ENCODE measurements at places on chromosomes 7 and 10.

DNA sequence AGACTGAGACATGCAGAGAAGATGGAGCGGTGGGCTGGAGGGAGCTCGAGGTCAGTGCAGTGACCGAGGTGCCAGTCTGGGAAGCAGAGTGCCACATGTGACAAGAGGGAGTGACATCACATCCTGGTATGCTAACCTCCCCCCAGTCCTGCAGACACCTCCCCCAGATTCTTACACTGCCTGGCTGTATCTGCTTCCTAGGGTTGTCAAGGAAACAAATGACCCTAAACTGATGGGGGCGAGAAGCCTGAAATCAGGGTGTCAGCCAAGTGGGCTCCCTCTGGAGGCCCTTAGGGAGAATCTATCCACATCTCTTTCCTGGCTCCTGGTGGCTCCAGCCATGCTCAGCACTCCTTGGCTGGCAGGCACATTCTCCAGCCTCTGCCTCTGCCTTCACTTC lies 316.1 kb upstream of the ZMIZ1 start:
- DNase-seq: no peak

GRCh38 chr10:114046087-114046458 lies 2.4 kb downstream of the ADRB1 start:
- DNase-seq: no peak

DNA sequence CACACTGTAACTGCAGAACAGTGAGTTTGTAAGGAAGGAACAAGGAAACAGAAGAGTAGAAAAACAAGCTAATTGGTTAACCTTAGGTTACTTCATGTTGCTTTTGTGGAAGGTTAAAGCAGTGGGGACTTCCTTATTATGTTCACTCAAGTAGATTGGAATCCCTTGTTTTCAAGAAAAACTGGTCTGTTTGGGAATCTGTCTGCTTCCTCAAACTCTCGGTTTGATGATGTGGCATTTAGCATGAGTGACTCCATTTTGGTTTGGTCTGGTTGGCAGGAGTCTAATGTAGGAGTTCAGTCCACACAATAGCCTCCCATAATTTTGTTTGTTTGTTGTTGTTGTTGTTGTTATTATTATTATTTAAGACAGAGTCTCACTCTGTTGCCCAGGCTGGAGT lies 3.8 kb upstream of the TRIM56 start:
- DNase-seq: no peak

DNA sequence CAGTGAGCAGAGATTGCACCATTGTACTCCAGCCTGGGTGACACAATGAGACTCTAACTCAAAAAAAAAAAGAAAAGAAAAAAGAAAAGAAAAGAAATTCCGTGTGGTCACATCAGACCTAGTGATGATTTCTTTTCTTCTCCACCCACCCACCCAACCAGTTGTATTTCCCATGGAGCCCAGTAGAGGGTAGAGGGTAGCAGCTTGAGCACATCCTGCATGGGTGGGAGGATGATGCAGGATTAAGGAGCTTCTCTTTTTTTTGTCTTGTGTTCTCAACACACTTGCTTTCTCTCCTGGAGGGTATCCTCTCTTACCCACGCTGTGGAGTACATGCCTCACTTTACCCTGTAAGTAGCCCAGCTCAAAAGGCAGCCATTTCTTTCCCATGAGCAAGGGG lies 118.6 kb upstream of the CARD11 start:
- DNase-seq: no peak

- DNase-seq: no peak
Measured at GRCh38 chr10:126133082-126133620, 236.8 kb downstream of the FANK1 start.

DNA sequence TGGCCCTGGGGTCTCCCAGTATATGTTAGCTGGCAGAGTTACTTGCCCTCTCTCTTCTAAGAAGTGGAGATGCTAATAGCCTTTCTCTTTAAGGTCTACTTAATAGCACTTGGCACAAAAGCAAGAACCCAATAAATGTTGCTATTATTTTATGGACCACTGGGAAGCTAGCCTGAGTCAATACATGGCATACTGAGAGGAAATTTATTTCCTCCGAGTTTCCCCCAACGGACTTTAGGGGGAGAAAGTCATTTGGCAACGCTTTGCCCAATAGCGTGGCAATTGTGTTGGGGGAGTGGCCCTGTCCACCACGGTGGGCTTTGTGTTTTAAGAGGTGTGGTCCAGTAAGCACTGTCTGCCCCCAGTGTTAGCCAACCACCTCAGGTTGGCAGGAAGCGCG lies 87.4 kb upstream of the SMNDC1 start:
- no peak for DNase-seq

- no peak for DNase-seq
Measured at GRCh38 chr7:147012666-147013065, 896.1 kb downstream of the CNTNAP2 start.

DNA sequence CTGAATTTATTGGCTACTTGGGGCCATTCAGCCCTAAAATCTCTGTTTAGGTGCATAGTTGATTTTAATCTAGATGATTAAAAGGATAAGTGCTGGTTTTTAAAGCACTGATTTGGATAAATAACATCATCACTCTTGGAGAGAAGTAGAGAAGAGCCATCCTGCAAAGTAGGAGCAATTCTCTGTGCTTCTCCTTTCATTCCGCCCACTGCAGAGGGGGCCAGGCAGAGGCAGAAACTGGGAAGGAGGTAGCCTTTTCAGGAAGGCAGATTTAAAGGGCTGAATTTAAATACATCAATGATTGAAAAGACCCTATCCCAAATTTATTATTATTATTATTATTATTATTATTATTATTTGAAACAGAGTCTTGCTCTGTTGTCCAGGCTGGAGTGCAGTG lies 14.1 kb downstream of the MAP3K8 start:
- no peak for DNase-seq

- DNase-seq: no peak
Measured at GRCh38 chr7:73611017-73611555, 13.2 kb downstream of the MLXIPL start.

GRCh38 chr7:8232999-8233847 lies 28.7 kb downstream of the ICA1 start:
- DNase-seq: no peak

DNA sequence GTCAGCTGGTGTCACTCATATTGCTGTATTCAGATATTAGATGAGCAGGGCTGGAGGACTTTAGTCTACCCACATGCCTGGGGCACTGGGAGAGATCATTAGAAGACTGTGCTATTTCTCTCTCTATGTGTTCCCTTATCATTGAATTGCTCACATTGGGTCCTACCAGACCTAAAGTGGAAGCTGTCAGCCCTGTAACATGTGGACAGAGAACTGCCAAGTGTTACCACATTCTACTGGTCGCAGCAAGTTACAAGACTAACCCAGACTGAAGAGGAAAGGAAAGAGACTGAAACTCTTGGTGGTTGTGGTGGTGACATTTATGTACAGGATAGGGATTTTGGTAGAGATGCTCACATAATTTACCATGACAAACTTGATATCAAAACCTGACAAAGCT lies 627.1 kb upstream of the FZD8 start:
- no peak for DNase-seq

GRCh38 chr7:140506788-140507464 lies 27.6 kb upstream of the MKRN1 start:
- peak; percentile 13 for DNase-seq

DNA sequence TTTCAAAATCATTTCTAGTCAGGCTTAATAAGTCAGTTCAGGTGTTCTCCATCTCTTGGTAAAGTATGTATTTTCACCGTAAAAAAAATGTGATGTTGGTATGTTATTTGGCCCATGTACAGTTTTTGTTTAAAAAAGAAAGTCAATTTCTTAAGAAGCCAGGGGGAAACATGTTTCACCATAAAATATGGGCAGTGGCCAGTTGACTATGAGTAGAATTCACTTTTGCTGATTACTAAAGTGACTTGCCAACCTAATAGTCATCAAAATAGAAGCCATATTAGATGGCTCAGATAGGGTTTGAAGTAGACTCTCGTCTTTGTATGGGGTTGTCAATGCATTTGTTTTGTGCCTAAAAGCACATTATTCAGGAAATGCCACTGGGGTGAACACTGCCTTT lies 266.3 kb downstream of the BICC1 start:
- DNase-seq: no peak

DNA sequence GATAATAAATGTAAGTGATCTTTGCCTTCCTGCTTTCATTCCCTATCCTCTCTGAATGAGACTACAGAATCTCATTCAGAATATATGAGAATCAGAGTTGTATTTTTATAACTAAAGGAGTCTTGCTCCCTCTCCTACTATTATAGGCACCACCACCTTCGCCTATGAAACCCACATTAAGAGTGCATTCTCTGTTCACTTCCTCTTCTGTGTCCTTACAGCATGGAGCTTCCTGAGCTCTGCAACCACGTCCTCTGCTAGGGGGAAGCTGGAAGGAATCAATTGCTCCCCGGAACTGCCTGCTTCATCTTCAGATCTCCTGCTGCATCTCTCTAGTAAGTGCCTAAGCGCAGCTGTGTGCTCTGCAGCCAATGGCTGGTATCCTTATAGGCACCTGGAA lies 820.7 kb downstream of the GRID1 start:
- DNase-seq: no peak

- no peak for DNase-seq
Measured at GRCh38 chr7:2541291-2542010, 13.9 kb downstream of the BRAT1 start.

DNA sequence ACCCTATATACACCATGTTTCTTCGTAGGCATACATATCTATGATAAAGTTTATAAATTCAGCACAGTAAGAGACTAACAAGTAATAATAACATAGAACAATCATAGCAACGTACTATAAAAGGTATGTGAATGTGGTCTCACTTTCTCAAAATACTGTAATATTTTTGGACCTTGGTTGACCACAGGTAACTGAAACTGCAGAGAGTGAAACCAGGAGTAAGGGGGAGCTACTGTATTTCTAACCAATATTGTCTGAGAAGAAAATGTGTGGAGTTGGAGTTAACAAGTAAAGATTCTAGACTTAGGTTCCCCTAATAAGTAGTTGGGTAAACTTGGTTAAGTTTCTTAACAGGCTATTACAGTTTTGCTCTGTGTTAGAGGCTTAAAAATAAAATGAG lies 72.1 kb downstream of the GNAI1 start:
- no peak for DNase-seq

- no peak for DNase-seq
Measured at GRCh38 chr7:141691540-141691939, 10.4 kb downstream of the DENND11 start.

GRCh38 chr10:29120216-29120615 lies 168.7 kb upstream of the LYZL1 start:
- DNase-seq: peak; percentile 37

GRCh38 chr10:30558411-30558810 lies 71.1 kb downstream of the LYZL2 start:
- no peak for DNase-seq

GRCh38 chr10:104080762-104081161 lies 4.9 kb downstream of the COL17A1 start:
- no peak for DNase-seq

- DNase-seq: no peak
Measured at GRCh38 chr10:12191715-12192114, 4.0 kb downstream of the NUDT5 start.

DNA sequence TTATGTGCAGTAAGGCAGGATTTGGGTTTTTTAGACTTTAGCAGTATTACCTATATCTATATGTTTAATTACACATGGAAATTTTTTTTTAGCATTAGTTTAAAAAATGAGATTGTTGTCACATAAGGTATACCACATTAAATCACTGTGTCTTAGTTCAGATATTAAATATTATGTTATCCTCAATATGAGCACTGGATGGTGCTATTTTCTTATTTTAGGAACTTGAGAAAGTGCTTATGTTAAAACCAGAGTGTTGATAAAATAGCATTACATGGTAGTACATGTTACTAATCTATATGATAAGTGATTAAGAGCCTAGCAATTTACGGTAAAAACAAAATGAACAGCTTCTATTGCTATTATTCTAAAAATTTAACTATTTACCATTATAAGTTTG lies 28.8 kb downstream of the MIOS start:
- no peak for DNase-seq

GRCh38 chr7:142455392-142455791 lies 197.5 kb upstream of the PRSS58 start:
- no peak for DNase-seq

DNA sequence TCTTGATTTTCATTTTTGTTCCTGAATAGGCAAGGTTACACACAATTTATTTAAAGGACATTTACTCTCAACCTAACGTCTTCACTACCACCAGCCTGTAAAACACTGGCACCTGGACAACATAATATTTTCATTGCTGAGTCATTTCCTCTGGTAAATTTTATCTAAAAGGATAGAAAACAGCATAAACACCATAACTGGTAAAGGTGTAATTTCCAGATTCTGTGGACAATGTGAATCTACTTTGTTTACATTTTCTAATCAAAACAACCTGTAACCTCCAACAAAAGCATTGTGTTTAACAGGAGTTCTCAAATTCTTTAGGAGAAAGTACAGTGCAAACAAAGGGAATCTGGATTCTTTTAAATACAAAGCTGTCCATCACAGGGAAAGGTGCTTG lies 472.0 kb upstream of the AKR1E2 start:
- DNase-seq: peak; percentile 47

DNA sequence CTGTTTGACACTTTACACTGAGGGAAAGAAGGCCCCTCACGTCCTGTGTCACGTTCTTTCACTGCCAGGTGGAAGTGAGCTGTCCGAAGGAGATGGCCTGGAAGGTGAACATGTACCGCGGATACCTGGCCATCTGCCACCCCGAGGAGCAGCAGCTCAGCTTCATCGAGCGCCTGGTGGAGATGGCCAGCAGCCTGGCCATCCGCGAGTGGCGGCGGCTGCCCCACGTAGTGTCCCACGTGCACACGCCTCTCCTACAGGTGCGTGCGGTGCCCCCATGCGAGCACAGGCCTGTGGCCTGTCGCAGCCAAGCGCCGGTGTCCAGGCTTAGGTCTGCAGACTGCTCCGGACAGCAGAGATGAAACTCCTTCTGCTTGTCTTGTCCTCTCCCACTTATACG lies 103.4 kb downstream of the TRRAP start:
- DNase-seq: no peak

- DNase-seq: no peak
Measured at GRCh38 chr7:35681231-35682029, 13.5 kb downstream of the HERPUD2 start.

DNA sequence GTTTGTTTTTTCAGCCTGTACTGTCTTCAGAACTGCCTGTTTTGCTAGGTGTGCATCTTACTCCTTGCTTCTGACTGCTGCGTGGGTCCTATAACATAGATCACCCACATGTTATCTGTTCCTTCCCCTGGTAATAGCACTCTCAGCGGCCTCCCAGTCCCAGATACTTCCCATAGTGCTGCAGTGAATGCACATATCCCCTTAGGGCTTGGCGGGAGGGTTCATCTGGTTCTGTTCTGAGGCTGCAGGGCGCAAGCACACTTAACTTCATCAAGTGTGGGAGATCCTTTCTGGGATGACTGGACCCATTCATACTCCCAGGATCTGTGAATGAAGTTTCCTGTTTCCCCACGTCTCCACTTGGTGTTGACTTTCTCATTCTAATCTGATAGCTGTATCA lies 90.7 kb downstream of the CELF2 start:
- DNase-seq: no peak

- DNase-seq: no peak
Measured at GRCh38 chr7:51175316-51175991, 141.2 kb downstream of the COBL start.

DNA sequence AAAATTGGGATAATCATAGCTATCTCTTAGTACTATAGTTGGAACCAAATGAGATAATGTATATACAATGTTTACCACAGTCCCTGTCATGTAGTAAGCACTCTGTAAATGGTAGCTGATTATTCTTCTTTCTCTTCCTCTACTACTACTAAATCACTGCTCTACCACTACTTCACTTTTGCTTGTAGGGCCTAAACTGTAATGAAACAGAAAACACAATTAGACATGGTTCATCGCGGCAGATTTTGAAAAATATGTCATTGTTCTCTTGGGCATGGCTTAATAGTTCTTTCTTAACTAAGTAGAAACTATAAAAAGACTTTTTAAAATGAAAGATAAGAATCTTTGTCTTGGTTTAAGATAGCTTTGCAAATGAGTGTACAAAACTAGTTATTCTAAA lies 34.9 kb downstream of the R3HCC1L start:
- no peak for DNase-seq
